ENCODE measurements at places on chromosomes 2 and 18.

GRCh38 chr2:185643434-185643833 is 95.2 kb upstream of the FSIP2 start:
- no peak for DNase-seq

DNA sequence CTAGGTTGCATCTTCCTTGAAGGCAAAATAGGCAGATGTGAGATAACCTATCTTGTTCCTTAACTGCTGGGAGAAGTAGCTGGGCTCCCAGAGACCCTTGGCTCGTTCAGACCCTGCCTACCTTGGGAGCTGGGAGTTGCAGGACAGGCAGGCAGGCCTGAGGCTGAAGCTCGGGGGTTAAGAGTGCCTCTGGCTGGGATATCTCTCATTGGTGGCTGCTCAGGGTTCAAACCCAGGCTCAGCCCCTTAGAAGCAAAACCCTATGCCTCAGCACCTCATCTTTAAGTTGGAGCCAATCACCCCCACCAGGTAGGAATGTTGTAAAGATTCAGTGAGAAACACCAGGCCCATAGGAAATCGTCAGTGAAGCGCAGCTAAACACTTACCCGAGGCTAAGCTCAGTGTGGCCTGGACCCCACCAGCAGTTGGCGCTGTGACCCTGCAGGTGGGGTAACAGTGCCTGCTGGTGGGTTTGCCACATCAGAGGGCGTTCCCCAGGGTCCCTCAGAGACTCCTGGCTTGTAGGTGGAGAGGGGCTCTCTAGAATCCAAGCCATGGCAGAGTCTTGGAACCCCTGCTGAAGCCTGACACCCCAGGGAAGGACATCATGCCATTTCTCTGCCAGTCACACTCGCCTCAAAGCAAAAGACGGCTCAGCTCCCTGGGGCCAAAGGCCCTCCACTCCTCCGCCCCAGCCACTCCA is 54.6 kb upstream of the GPR17 start:
- DNase-seq: peak; percentile 34

DNA sequence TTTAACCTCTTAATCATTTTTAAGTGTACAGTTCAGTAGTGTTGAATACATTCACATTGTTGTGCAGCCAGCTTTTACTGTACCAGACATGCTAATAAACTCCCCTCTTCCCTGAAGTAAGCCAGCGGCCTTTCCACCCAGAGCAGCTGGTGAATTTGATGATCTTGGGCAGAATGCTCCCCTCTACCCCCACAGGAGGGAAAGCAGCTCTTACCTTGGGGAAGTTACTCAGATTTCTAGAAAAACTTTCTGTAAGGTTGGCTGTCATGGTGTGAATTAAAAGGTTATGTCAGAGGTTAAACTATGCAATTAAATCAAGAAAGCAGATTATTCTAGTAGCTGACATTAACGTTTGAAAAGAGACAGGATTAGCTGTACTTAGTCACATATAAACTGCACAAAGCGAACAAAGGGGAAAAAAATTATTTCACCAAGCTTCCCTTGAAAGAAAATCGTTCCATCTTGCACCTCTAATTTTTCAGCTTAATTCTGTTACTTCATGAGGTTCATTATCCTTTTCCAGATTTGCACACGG is 398.5 kb upstream of the NRP2 start:
- no peak for DNase-seq

- no peak for DNase-seq
These were observed 406.1 kb downstream of the LRATD1 start for GRCh38 chr2:15038366-15039364.

- no peak for DNase-seq
These were observed 504.9 kb downstream of the ZEB2 start for GRCh38 chr2:144015036-144015435.

DNA sequence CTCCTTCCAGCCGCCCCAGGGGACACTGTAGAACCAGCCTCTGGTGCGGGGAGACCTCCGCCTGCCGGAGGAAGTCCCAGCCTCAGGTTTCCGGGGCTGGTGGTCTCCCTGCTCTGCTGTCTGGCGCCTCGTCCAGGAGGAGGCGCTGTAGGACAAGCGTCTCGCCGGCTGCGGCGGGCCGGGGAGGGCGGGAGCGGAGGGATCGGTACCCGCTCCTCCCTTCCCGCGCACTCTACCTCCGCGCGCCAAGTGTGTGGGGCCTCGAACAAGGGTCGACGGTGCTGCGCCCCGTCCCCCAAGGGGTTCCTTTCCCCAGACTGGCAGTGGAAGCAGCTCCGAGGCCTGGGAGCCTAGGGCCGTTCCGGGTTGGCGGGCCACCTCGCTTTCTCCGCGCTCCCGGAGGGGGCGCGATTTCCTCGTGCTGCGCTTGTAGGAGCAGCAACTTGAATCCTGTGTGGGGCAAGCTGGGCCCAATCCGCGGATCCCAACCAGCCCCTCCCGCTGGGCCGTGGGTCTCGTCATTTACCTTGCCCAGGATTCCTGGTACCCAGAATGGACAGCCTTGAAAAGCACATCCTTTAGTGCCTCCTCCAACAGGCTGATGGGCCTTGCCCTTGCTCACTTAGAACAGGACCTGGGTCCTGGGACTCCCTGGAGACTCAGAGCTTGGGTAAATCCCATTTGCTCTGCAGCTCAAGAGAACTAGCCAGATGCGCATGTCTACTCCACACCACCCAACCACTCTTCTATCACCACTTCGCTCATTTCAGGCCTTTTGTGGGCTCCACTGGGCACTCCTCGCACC is 10.6 kb upstream of the HOXD4 start:
- DNase-seq: peak; percentile 89

DNA sequence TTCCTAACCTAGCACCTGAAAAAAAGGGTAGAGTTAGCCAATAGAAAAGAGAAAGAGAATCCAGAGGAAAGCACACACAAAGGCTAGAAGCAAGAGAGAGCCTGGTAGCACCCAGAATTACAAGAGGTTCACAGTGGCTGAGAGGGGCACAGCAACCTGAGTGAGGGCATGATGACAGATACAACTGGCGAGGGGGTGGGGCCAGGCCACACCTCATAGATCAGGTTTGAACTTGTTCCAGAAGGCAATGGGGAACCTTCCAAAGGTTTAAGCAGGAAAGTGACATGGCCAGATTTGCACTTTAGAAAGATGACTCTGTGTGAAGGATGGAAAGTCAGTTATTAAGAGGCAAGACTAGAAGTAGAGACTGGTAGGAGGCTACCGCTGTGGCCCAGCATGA is 148.0 kb downstream of the TTC32 start:
- DNase-seq: no peak

GRCh38 chr2:236001854-236002253 is 166.3 kb downstream of the GBX2 start:
- DNase-seq: no peak

DNA sequence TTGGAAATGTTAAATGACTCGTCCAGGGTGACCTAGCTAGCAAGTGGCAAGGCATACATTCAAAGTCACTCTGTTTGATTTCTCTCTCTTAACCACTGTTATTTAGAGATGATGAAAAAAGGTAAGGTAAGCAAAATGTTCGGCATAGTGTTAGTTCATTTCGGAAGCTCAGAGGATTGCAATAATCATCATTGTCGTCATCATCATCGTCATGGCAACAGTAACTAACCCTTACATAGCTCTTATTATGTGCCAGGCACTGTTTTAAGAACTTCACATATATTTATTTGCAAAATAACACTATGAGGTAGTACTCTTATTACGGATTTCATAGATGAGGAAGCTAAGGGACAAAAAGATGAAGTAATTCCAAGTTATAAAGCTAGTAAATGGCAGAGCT is 292.7 kb upstream of the CXCR4 start:
- DNase-seq: no peak

DNA sequence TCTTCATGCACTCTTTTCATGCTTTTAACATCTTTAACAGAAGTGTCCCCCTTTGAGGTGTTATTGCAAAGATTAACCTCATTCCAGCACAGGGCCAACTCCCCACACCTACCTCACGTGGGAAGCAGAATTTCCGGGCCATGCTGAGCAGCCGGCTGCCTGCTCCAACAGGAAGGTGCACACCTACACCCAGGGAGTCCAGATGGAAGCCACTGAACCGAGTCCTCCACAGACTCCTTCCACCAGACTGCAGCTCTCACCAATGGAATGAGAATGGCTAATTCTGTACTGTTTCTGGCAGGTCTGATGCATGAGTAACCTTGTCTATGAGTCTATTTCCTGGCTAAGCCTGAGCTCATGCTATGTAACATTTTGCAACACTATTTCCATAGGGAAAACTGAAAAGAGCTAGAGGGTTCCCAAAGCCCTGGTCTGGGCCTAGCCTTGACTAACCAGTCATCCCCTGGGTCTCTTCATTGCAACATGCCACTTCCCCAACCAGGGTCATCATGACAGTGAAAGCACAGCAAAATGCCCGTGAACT is 11.0 kb downstream of the ERFE start:
- no peak for DNase-seq

DNA sequence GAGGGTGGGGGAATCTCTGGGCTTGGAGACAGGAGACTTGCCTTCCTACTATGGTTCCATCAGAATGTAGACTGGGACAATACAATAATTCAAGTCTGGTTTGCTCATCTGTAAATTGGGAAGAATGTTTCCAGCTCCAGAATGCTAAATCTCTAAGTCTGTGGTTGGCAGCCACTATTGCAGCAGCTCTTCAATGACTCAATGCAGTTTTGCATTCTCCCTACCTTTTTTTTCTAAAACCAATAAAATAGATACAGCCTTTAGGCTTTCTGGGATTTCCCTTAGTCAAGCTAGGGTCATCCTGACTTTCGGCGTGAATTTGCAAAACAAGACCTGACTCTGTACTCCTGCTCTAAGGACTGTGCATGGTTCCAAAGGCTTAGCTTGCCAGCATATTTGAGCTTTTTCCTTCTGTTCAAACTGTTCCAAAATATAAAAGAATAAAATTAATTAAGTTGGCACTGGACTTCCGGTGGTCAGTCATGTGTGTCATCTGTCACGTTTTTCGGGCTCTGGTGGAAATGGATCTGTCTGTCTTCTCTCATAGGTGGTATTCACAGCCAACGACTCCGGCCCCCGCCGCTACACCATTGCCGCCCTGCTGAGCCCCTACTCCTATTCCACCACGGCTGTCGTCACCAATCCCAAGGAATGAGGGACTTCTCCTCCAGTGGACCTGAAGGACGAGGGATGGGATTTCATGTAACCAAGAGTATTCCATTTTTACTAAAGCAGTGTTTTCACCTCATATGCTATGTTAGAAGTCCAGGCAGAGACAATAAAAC is 6.5 kb downstream of the TTR start:
- DNase-seq: no peak

DNA sequence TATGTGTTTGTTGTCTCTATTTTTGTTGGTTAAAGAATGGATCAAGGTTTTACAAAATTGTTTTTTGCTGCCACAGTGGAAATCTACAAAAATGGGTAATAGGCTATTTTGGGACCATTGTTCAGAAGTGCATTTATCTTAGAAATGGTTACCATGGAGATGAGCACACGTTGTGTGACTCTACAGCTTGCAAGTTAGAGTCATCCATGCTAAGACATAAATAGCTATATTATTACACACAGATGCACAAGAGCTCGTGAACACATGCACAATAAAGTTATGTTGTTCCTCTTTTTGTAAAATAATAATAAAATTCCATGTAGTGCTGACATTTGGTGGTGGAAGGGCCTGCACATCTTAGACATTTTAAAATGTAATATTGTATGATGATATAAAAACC is 15.5 kb upstream of the DUSP19 start:
- no peak for DNase-seq

GRCh38 chr18:13643261-13643751 is 83.1 kb downstream of the FAM210A start:
- DNase-seq: no peak

- DNase-seq: no peak
These were observed 226.9 kb upstream of the SPOPL start for GRCh38 chr2:138274421-138275291.

- DNase-seq: no peak
These were observed 101.1 kb downstream of the HS1BP3 start for GRCh38 chr2:20549691-20550348.

- DNase-seq: no peak
These were observed 1155.4 kb downstream of the BCL11A start for GRCh38 chr2:59398081-59398480.

All from NCI-H526 (cell line).